ENCODE measurements at places on chromosomes 2 and 18.

DNA sequence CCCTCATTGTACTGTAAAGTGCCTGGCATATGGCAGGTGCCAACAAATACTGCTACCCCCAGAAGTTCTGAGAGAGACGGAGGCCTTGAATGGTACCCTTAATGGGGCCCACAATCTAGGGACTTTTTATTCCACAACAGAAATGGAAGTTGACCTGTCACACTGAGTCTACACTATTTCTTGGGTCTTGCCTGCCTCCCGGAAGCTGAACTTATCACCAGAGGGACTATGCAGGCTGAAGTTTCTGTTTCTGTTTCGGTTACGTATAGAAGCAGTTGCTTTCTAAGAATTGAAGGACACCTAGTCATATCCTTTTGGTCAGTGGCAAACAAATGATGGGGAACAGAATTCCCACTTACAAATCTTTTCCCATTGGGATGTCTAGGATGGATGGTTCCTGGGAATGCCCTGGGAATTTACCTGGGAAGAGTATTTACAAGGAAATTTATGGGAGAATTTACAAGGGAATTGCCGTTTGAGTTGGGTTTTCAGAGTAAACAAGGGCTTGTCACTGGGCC, 74.2 kb downstream of the HS1BP3 start:
- peak; percentile 31 for DNase-seq

DNA sequence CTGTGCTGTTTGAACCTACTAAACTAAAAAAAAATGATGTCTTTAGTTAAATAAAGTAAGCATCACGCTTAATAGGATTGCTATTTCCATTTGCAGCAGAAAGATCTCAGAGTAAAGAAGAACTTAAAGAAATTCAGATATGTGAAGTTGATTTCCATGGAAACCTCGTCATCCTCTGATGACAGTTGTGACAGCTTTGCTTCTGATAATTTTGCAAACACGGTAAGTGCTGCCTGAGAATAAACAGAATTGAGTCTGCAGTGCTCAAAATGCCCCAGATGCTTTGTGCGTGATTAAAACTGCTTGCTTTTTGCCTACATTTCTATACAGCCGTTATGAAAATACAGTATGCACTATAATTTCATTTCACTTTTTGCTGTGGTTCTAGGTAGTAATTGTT, 3.9 kb downstream of the CDCA7 start:
- DNase-seq = no peak

DNA sequence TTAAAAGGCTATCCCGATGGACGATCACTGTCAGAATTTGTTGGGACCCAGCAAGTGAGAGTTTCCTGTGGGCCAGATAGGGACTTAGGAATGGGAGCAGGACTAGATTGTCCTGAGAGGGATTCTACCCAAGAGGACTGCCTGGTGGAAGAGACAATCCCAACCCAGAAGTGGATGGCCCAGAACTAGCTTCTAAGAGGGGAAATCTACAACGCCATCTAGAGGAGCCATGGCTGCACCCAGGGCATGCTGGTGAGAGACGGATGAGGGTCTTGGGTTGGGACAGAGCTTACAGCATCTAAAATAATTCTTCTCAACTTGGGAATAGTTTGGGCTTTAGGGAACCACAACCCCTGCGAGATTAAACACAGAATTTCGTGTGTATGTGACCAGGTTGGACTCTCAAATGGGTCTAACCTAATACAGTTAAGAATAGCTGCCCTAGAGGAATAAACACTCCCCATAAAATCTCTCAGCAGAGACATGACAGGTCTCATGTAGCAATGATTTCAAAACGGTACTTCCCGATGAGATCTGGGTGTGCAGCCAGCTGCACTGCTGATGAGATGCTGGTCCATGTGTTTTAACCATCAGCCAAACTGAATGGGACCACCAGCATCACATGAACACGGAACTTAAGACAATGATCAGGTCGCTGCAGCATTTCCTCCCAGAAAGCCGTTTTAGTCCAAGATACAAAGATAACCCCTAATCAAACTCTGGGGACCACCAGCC, 50.8 kb downstream of the CCBE1 start:
- no peak for DNase-seq

DNA sequence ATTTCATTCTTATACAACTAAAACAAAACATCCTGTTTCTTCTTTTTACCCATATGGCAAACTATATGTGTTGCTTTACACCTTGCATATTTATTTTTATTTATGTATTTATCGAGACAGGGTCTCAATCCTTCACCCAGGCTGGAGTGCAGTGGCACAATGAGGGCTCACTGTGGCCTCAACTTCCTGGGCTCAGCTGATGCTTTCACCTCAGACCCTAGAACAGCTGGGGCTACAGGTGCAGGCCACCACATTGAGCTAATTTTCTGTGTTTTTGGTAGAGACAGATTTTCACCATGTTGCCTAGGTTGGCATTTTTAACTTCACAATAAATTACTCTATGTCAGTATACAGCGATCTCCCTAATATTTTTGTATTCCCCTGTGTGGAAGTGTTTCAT, 522.0 kb downstream of the MBD2 start:
- no peak for DNase-seq

DNA sequence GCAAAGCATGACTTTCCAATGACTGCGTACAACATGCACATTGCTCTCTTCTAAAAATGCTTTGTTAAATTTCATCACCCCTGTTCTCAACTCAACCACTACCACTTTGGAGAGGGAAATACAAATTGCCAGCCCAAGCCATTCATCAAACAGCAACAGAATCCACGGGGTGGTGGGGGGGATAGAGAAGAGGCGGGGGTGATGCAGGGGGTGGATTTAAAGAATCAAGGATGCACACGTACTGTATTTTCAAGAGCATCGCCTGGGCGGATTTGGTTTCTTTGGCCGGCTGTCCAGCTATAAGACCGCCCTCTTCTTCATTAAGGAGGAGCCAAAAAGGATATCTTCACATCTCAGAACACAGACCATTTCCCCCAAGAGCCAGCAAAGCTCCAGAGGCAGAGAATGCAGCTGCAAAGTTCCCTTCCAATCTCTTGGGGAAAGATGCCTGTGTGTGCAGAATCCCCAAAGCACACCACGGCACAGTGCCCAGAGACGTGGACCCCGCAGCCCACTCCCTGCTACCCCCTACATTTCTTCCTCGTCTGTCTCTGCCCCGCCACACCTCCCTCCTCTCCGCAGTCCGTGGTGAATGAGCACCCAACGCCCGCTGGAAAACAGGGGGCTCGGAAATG, 977 bp downstream of the SLC8A1 start:
- no peak for DNase-seq

DNA sequence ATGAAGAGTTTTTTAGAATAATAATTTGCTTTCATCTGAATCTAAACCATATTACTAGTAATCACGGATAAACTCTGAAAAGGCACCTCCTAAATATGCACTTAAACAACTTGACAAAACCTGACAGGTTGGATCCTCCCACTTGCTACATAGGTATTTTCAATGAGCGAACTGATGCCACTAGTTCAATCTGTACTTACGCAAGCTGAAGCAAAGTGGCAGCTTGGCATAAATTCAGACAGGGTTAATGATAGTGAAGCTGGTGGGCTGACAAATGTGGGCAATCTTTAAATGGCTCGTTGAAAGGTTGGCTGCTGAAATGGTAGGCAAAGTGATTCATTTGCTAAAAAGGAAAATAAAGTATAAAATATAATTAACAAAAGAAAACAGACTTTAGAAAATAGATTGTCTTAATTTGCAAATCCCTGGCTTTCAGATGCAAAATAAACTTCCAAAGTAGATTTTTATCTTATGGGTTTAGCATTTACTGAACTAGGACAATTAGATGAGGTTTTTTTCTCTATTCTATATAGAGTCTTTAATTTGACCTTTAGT, 1713.5 kb upstream of the SLC39A10 start:
- DNase-seq = no peak

- no peak for DNase-seq
Measured at GRCh38 chr18:31401156-31402025, 24.8 kb downstream of the DSG4 start.
